ENCODE measurements at places on chromosomes 12 and 14. TPM values are rescaled to one million over a fixed set of nuclear protein-coding genes. Genes with fewer than 3 reads are reported as not detected.

KRT73 gene
- not detected for total RNA-seq

DNA sequence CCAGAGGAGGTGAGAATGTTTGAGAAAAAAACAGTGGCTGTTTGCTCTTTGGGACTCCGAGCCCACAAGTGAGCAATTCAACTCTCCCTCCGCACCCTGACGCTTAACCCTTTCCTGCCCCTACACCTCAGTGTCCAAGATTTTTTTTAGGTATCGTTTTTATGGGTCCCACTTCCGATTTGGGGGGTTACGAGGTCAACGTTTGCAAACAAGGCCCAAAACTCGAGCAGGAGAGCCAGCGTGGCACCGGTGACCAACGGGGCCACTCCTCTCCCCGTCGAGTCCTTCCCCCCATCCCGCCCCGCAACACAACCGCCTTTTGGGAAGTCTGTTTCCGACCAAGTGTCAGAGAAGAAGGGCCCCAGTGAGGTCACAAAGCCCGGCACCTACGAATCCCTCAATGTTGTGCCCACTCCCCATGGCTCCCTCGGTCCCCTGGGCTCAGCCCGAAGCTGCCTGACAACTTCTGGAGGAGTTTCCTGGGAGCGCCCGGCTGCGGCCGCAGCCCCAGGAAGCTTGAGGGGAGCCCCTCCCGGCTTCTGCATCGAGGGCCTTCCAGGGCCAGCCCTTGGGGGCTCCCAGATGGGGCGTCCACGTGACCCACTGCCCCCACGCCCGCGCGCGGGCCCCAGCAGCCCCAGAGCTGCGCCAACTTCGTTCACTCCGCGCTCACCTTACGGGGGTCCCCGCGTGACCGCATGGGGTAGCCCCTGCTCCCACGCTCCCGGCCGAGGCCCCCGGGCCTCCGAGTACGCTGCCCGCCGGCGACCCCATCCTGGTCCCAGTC is 1.2 kb downstream of the CDK2AP1 start:
- DNase-seq: peak; percentile 92

PPP4R4 gene
- total RNA-seq: 0.29 TPM

DBX2 gene
- not detected for total RNA-seq

- no peak for DNase-seq
These were observed 102.9 kb downstream of the DPF3 start for GRCh38 chr14:72790887-72791566.

OTUB2 gene
- total RNA-seq: 1.4 TPM

GRCh38 chr14:100626614-100627013 is 39.4 kb upstream of the BEGAIN start:
- no peak for DNase-seq

KRT71 gene
- total RNA-seq: not detected

DNA sequence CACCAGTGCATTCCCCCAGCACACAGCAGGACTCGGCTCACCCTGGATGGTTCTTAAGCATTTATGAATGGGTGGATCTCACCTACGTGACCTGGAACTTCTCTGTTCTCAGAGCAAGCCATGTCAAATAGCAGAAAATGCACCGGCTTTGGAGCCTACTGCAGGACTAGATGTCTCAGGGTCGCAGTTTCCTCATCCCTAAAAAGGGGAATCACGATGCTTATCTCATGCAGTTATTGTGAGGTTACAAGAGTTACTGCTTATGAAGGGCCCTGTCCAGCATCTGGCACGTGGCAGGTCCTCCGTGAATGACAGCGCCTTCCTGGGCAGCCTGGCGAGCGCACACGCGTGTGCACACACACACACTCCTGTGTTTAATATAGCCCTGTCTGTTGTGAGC is 128.5 kb downstream of the ETV6 start:
- no peak for DNase-seq

GRCh38 chr12:100427078-100427477 is 46.6 kb upstream of the NR1H4 start:
- DNase-seq: peak; percentile 87

C12orf50 gene
- not detected for total RNA-seq

TSPAN9 gene
- total RNA-seq: 13.0 TPM

WDR20 gene
- total RNA-seq: 18.3 TPM

RPS6KL1 gene
- 0.36 TPM for total RNA-seq

DNA sequence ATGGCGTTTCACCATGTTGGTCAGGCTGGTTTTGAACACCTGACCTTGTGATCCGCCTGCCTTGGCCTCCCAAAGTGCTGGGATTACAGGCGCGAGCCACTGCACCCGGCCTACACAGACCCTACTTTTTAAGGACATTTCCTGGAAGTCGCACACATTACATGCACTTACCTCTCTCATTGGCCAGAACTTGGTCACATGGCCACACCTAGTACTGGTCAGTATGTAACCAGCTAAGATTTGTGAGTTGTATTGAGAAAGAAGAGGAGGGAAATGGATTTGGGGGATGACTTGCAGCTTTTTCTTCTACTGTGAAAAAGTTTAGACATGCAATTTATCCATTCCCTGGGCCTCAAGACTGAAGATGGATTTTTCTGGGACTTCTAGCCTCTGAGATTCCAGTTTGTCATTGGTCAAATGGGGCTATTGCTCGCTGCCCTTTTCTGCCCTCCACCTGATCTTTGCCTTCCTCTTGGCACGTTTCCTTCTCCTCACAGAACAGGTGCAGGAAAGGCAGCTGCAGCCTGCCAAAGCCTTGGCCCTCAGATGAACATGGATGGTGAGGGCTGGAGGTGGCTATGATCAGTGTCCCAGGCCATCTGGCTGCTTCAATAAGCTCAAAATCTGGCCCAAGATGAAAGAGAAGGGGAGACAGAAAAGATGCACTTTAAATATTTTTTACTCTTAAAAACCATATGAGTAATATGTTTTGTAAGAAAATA is 7.1 kb upstream of the ZDHHC22 start:
- DNase-seq: no peak

NTF3 gene
- under 0.01 TPM for total RNA-seq

NRIP2 gene
- total RNA-seq: 0.59 TPM

DNA sequence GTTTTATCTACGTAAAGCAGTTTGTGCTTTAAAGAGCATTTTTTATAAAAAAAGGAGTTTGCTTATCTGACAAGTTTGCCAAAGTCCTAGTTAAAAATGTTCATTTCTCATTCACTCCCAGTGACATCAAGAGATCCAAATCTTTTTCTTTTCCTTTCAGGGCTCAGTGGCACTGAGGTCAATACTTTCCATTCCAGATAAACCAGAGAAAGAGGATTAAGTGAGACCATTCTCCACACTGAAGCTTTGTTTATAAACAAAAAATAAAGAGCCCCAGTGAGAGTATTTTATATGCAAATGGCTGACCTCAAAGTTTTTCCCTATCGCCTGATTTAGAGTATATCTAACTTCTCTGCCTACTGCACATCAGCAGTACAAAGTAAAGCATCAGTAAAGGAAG is 199.8 kb downstream of the ALG10B start:
- no peak for DNase-seq

DNA sequence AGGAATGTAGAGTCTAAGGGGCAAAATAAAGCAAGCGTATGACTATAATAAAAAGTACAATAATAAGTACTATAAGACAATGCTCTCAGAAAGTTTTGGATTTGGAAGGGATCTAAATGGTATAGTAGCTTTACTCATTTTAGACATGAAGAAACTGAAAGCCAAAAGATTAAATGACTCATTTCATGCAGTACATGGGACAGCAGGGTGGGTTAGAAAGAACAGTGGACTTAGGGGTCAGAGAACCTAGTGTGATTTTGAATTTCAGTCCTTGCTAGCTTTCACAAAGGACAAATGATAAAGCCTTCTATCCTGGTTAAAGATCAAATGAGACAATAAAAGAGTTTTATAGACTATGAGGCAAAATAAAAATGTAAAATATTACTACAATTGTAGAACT is 6.8 kb upstream of the LEMD3 start:
- no peak for DNase-seq

DNA sequence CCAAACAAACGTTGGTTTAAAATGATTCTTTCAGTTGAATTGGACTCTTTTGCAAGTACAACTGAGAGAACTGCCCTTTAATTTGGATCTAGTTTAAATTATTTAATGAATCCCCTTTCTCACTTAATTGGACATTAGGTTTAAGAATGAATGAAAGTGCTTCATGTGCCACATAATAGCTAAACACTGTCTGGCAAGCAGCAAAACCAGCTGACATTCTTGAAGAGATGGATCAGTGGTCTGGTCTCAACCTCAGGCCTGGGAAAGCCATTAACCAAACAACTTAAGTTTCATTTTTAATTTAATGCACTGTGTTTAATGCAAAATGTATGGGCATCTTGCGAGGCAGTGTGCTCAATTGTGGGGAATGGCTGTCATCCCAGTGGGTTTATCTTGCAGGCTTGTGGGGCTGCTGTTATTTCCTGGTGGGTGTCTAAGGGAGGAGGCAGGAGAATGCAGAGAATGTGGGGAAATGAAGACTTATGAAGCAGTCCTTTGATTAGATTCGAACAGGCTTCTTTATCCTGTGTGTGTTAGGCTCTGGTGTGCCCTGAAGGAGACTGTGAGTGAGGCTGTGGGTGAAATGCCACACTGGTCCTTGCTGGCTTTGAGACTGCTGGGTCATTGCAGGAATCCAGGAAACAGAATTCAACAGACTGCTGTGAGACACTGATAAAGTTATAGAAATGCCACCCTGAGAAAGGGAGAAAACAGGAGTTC is 144.1 kb upstream of the PELI2 start:
- no peak for DNase-seq

GRCh38 chr14:61253064-61253738 is 27.9 kb downstream of the TMEM30B start:
- no peak for DNase-seq

BCL2L2 gene
- total RNA-seq: 21.2 TPM

FOXG1 gene
- total RNA-seq: under 0.01 TPM

- peak; percentile 73 for DNase-seq
These were observed 3.7 kb upstream of the ZFP36L1 start for GRCh38 chr14:68796418-68797101.

DNA sequence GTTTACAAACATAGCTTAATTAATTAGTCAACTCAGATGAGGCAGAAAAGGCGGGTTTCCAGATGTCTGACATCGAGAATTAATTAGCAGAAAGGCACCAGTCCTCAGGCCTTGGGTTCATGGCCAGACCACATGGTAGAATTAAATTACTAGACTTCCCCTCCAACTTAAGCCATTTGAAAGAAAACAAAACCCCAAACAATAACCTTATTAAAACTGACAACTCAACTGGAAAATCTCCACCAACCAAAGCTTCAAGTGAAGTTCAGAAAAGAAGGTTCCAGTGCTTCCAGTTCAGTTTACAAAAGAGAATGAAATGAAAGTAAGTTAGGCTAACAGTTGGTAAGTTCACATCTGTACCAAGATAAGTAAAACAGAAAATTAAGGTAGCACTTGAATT is 349.5 kb downstream of the GRIN2B start:
- no peak for DNase-seq

DNA sequence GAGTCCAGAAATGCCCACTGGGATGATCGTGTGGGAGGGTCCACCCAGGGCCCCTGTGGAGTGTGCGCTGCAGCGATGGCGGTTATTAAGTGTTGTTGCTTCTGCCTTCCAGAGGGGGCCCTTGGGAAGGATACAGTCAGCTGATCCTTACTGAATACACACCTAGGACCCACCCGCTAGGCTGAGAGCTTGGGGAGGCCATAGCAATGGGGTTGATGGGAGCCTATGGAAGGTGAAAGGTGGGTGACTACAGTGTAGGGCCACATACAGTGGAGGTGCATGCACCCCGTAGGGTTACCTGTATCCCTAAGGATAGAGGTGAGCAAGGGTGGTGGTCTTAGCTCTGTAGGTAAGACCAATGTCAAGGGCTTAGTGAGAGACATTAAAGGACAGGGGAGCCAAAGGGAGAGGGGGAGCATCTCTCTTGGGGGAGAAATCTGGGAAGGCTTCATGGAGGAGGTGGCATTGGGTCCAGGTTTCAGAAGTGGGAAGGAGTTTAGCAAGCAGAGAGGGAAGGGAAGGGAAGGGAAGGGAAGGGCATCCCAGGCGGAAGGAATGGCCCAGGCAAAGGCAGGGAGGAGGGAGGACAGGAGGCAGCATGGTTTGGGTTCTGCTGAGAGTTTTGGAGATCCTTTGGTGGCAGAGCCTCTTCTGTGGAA is 73.1 kb upstream of the RIN3 start:
- no peak for DNase-seq

Measured in osteoblast (primary cell).